ENCODE measurements at places on chromosomes 11 and 22.

DNA sequence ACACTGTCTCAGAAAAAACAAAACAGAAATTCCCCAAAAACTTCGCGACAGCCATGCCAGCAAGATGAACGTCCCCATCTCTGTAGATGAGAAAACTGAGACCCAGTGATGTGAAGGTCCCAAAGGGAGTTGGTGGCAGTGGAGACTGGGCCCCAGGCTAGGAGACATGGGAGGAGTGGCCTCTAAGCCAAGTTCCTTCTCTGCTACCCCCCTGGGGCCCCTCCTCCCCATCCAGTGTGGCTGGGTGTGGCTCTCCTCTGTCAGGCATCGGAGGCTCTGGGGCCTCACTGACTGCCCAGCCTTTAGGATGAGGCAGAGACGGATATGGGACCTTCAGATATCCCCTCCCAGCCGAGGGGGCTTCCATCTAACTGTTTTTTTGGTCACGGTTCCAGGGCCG is 9.8 kb downstream of the RELT start:
- DNase-seq, result no peak

DNA sequence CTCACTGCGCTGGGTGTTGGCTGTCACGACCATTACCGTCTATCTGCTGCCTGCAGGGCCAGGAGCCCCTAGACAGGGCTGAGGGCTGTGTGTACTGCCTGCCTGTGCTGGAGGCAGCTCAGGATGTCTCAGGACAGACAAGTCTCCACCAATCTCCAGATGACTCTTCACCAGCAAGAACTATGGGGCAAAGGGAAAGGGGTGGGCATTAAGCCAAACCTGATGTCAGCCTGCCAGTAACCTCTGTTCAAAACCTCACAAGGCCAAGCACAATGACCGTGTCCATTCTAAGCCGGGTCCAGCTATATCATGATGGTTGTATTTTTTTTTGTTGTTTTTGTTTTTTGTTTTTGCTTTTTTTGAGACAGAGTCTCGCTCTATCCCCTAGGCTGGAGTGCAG is 31.6 kb downstream of the MAFF start:
- DNase-seq, result no peak

DNA sequence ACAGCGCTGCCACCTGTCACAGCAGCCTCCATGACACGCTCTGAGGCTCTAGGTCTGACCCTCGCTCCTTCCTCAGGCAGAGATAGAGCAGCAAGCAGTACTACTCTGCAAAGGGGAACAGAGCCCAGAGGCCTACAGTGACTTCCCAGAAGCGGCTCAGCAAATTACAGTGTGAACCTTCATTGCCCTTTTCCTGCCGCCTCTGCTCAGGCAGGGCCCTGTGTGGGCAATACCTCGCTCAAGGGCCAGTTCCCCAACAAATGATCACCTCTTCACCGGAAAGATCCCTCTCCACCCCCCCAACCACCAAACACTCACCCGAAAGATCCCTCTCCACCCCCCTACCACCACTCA is 12.3 kb downstream of the KIAA0930 start:
- DNase-seq, result no peak

DNA sequence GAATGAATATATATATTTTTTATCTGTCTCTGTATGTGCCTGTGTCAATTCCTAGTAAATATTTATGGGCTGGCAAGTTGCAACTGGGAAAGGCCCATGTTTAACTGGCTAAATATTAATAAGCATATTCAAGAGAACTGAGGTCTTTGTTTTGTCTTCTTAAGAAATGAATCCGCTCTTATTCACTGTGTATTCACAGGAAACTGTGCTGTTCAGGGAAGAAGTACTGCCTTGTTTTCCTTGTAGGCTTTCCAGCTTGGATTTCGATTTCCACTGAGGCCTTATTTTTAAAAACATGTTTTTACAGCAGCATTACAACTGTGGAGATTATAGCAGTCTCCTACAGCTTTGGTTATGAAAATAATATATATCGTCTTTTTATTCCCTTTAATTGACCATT is 64.7 kb downstream of the LDLRAD3 start:
- DNase-seq, result no peak

GRCh38 chr11:33868647-33869461 is 23.0 kb downstream of the LMO2 start:
- no peak for DNase-seq

- DNase-seq, result no peak
Observed at GRCh38 chr11:112173152-112173551, 2.2 kb upstream of the BCO2 start.

- no peak for DNase-seq
Observed at GRCh38 chr22:36608987-36609386, 80.0 kb upstream of the EIF3D start.

DNA sequence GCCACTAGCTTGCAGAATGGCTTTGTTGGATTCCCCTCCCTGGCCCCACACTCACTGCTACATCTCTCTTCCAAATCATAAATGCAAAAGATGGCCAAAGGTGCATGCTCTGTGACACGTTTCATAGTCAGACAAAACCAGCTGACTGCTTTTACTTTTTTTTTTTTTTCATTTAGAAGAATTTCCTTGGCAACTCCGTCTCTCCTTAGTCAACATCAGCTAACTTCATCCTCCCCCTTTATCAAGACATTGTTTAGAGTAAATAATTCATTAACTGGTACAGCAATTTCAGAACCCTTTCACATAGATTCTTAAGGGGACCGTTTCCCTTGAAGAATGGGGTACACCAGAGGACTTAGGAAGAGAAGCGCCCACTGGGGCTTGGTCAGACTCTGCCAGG is 16.0 kb downstream of the KCNQ1OT1 start:
- no peak for DNase-seq

DNA sequence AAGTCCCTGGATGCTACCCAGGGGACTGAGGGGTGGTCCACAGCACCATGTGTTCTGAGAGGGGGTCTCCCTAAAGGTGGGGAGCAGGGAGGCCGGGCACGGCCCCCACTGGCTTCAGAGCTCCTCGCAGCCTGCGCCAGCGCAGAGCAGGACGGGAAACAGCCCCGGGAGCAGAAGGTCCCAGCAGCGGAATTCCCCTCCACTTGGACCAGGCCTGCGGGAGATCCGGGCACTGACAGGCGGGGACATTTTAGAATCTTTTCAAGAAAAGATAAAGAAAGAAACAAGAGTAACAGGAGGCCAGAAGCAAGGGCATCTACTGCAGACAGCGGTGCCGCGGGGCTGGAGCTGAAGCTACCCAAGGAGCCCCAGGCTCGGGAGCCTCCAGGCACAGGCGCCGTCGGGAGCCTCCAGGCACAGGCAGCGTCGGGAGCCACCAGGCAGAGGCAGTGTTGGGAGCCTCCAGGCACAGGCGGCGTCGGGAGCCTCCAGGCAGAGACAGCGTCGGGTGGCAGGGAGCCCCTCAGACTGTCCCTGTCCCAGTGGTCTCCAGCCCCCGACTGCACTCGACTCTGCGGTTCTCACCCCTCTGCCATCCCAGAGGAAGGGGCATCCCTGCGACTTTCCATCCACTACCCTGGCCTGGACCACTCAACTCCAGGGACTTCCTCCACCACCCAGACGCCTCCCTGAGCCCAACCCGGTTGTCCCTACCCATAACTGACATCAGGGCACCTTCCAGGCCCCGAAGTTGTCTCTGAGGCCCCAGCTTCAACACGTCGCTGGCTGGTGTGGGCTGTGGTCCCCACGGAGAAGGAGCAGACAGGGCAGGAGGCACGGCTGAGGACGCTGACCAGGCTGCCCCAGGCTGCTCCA is 211.1 kb downstream of the BRD1 start:
- no peak for DNase-seq

GRCh38 chr11:58075781-58076180 is 45.0 kb downstream of the OR6Q1 start:
- no peak for DNase-seq

- no peak for DNase-seq
Observed at GRCh38 chr22:46362203-46362933, 26.9 kb downstream of the TRMU start.

DNA sequence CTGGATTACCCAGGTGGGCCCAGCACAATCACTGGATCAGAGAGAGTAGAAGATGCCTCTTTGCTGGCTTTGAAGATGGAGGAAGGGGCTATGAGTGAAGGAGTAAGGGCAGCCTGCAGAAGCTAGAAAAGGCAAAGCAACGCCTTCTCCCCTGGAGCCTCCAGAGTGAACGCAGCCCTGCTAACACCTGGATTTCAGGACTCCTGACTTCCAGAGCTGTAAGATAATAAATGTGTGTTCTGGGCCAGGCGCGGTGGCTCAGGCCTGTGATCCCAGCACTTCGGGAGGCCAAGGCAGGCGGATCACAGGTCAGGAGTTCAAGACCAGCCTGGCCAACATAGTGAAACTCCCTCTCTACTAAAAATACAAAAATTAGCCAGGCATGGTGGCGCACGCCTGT is 102.4 kb downstream of the MORC2 start:
- no peak for DNase-seq

DNA sequence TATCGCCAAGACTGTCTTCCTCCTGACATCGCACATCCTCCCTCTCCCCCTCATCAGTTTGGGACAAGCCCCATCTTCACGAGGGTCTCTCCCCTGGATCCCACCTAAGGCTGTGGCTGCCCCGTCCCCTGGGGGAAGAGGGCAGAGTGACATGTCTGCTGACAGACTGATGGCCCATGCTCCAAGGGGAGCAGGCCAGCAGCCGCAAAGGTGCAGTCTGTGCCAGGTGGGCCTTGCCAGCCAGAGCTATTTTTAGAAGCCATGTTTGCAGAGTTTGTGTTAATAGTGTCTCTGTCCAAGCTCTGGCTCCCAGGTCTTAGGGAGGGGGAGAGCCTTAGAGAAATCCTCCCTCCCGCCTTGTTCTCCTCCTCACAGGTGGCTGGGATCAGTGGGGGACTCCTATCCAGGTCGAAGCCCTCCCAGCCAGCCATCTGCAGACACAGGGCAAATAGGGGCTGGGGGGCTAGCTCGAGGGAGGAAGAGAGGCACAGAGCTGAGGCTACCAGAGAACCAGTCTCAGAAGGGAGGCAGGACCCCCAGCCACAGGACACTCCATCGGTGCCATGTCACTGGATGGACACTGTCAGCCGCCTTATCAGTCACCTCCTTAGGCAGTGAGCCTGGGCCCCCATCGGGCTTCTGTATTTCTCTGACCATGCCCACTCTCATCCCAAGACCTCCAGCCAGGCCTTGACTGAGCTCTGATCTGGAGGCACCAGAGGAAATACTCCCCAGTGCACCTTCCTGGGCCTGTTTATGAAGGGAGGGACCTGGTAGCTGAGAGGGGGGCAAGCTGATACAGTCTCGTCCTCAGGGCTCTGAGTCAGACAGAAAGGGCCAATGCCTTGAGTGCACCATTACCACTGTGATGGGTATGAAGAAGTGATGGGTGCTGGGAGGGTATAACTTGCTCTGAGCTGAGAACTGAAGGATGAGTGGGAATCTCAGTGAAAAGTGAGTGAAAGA is 49.3 kb downstream of the CHRDL2 start:
- DNase-seq, result no peak

DNA sequence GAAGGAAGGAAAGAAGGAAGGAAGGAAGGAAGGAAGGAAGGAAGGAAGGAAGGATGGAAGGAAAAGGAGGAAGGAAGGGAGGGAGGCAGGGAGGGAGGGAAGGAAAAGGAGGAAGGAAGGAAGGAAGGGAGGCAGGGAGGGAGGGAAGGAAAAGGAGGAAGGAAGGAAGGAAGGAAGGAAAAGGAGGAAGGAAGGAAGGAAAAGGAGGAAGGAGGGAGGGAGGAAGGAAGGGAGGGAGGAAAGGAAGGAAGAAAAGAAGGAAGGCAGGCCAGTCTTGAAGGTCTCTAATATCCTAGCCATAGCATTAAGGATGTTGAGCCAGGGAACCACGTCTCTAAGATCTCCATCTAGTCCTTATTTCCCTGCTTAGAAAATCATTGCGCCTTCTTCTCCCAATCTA is 78.8 kb downstream of the TMPRSS5 start:
- DNase-seq, result no peak

- DNase-seq, result no peak
Observed at GRCh38 chr22:19046719-19047609, 75.2 kb downstream of the DGCR2 start.

GRCh38 chr22:20116376-20116950 is 559 bp downstream of the RANBP1 start:
- no peak for DNase-seq

- no peak for DNase-seq
Observed at GRCh38 chr22:28594797-28595462, 84.7 kb downstream of the TTC28 start.

DNA sequence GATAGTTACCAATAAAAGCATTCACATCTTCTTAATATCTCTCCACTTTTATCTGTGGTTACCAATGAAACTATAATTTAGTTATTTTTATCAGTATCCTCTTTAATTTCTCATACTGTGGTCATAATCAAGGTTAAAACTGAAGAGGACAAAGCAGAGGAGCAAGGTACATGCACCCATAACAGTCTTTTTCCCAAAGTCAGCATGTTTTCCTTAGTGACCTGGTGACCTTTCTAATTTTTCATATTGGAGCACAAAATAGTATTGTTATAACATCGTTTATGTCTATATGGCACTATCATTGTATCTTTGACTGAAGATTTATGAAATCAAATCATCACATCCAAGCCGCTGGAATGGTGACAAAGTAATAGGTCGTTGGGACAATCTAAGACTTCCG is 51.5 kb upstream of the CHORDC1 start:
- no peak for DNase-seq

DNA sequence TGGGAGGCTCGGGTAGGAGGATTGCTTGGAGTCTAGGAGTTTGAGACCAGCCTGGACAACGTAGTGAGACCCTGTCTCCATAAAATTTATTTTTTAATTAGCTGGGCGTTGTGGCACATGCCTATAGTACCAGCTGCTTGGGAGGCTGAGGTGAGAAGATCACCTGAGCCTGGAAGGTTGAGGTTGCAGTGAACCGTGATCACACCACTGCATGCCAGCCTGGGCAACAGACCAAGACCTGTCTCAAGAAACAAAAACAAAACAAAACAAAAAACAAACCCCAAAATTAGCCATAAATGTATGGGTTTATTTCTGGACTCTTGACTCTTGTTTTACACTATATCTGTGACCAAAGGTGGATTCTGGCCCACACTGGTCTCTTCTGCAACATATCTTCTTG is 41.6 kb downstream of the EIF3F start:
- no peak for DNase-seq

DNA sequence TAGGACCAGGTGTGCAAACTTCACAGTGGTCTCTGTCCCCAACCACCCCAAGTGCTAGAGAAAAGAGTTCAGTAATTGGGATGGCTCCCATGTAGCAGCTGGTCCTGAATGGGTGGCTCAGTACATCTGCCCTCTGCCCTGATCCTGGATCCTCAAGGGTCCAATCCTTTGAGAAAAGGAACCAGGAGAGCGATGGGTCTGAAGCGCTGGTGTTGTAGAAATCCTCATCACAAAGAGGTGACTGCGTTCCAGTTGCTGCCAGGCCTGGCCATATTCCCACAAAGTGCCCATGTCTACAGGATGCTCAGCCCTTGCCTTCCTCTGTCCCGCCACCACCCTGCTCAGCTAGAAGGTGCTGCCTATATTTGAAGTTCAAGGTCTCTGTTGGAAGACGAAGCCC is 6.2 kb upstream of the C22orf39 start:
- DNase-seq, result no peak
